Right cardiac atrium (tissue), 5 donors: ENCODE measurements at places on chromosomes 4 and X.

DNA sequence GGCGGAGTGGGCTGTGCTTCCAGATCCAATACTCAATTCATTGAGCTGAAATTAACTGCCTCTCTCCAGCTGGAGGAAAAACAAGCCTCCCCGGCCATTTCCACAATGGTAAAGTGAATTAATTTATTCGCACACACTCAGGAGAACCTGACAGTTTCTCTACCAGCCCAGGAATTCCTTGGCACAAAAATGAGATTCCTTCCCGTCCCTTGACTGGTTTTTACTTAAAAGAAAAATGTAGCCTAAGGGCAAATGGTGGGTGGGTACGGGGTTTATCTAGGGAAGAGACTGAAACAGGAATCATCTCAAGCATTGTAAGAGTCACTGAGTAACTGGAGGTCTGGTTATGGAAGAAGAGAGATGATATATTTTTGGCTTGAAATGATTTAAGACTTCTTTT lies 102.7 kb downstream of the VCX3A start:
- DNase-seq: no peak

- no peak for DNase-seq
These were observed 498.3 kb upstream of the INTU start for GRCh38 chr4:127134490-127134889.

GRCh38 chr4:88360256-88360655 lies 18.4 kb upstream of the HERC6 start:
- DNase-seq: no peak

DNA sequence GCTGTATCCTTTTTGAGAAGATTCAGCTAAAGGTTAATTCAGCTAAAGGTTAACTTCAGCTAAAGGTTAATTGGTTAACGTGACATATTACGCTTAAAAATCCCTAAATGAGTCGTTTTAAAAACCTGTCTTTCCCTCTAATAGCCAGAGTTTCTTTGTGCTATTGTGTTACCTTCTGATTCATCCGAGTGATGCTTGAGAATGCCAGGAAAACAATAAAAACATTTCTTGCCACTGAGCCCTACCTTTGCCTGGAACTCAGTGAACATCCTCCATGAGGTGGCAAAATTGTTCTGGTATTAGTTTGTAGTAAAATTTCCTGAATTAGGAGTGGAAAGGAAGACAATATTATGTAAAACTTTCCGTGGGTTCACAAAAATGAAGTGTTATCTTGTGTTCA lies 13.7 kb upstream of the TMPRSS11E start:
- no peak for DNase-seq

DNA sequence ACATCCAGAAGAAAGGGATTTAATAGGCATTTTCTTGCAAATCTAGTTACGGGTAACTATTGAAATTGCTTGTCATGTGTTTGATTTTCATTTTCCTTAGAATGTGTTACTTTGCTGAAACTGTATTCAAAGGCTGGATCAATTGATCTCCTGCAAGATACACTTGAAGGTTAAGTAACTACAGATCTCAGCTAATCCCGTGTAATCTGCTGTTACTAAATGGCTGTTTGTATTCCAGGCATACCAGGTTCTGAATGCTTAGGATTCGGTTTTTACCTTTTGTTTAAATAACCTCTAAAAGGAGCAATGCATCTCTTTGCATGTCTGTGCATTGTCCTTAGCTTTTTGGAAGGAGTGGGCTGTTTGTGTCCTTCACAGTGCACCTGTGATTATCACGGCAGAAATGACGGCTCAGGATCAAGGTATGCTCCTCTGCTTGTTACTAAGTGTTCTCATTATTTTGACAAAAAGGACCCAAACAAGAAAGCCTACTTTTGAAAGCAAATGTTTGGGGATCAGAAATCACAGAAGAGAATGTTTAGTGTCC lies at the start of gene LRIT3:
Gene LRIT3 (plus strand): TSS at position 212 of the 547 bp plus-strand sequence. CDS start 95 bp downstream, at position 307.
- DNase-seq: no peak

DNA sequence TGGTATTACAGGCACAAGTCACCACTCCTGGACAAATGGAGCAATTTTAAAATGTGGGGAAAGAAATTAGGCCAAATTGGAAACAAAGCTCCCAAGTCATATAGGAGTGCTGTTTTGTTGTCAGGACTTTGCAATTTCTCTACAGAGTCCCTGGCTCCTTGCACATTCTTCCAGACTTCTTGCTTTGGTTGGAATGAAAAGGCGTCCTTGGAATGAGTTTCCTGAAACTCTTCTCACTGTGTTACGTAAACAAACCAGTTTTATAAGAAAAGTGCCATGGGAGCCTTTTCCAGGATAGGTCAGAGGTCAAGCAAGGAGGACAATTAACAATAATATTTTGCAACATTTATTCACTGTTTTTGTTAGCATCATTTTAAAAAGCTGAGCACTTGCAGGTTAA lies 32.4 kb upstream of the KIT start:
- DNase-seq: no peak
